ENCODE measurements at places on chromosomes 2 and 18.

DNA sequence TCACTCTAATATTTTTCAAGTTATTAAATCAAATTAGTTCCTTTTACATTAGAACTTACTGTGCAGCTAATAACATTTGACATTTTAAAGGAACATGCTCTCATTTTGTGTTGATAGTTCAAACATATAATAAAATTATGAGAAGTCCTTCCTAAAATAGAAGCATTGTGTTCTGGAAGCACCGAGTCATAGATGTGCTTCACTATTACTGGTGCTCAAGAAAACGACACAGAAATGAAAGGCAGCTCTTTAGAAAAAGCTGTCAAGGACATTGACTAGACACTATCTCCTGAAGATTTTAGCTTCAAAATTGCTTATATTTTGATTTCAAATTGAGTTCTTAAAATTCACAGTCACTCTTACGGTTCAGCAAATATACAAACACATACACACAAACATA is 338.3 kb downstream of the NBAS start:
- no peak for DNase-seq

DNA sequence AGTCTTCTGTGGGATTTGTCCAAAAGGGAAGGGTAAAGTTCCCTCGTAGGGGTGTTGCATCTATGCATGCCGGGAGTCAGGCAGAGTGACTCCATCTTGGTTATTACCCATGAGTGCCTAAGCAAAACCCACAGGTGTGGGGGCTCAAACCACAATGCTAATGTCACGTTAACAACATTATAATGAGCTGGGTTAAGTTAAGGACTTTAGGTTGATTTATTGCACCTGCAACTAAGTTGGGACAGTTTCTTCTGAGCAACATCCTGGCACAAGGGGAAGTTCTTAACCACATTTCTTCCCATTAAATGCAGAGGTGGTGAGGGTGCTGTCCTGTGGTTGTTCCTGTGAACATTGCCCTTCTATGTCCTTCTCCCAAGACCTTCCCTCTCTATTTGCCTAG is 1596.8 kb upstream of the SLC39A10 start:
- DNase-seq = no peak

- DNase-seq = no peak
Observed at GRCh38 chr2:233836359-233836758, 18.0 kb downstream of the HJURP start.

DNA sequence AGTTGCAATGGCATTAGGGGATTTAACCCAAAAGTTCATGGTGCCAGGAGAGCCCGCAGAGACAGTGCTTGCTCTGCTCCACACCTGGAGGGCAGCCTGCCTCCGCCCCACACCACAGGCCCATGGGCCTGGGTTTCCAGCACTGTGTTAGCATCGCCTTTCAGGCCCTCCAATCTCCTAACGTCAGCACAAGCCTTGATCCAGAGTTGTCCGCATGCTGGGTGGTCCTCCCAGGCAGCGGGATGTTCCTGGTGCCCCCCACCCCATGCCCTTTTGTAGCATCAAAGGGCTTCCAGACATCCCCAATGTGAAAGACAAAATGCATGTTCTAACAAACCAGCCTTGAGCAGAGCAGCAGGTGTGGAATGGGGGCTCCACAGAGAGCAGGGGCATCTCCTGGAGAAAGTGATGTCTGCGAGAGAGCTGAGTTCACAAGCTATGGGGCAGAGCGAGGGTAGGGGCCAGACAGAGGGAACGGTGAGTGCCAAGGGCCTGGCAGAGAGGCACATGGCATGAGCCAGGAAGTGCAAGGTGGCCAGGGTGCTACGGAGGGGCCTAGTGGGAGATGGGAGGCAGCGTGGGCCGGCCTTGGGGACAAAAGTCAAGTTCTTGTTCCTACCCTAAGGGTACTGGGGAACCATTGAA is 119.2 kb downstream of the CYP26B1 start:
- no peak for DNase-seq

DNA sequence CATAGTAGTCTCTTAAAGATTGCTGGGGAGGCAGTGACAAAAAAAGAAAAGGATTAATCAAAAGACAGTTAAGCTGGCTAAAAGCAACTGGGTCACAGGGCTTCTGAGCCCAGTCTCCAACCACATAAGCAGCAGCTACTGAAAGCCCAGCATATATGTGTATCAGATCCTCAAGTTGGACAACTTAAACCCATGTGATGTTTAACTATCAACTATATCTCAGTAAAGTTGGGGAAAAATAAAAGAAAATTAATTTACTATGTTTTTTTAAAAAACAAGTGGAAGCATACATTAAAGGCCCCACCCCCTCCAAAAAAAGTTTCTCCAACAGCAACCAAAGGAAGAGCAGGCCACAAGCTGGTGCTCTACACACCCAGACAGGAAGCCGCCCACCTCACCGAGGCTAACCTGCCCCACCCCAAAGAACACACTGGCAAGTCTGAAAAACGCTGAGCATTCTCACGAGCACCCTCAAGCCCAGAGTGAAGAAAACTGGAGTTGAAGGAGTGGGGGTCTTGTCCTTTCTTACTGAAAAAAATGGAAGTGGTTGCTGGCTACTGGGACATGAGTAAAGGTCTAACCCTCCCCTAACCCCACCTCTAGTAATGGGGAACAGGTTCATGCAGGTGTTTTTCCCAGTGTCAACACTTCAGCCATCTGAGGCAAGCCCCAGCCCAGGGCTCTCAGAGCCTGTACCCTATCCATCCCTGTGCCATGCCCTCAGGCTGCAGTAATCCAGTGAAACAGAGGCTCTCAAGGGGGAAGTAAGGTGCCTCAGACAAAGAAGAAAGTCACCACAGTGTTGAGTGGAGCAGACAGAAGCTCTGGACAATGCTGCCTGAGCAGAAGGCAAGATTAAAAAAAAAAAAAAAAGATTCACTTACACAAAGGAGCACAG is 106.3 kb downstream of the GYPC start:
- no peak for DNase-seq

- no peak for DNase-seq
Observed at GRCh38 chr2:135818937-135819610, 17.9 kb downstream of the LCT start.

GRCh38 chr2:144512891-144513351 is 7.0 kb downstream of the ZEB2 start:
- no peak for DNase-seq

GRCh38 chr2:216429428-216429827 is 17.1 kb downstream of the SMARCAL1 start:
- DNase-seq = no peak

DNA sequence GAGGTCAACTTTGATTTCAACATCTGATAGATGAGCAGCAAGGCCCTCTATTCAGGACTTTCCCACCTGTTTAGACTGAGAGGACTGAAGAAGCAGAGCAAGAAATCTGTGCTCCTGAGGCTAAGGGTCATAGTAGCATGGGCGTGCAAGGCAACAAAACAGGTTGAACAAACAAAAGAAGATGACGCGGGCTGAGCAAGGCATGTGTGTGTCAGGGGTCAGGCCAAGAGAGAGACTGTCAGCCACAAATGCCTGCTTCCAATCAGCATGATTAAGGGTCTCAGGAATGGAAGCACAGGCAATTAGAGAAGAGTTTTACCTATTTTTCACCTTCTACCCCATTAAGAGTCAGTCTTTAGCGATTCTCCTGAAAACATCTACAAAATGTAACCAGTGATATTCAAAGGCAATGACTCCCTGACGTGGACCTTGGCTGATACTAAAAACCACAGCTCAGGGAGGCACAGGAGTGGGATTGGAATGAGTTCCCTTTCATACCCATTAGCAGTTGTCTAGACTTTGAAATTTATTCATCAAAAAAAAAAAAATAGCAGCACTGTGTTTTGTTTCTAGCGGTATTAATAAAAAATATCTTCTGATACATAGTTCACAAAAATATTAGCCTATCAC is 81.9 kb downstream of the DYNAP start:
- no peak for DNase-seq

- no peak for DNase-seq
Observed at GRCh38 chr18:26208977-26209376, 17.3 kb upstream of the TAF4B start.

- DNase-seq = no peak
Observed at GRCh38 chr2:212465456-212465855, 73.1 kb downstream of the ERBB4 start.

- DNase-seq = no peak
Observed at GRCh38 chr2:109129356-109129920, 433 bp downstream of the SH3RF3 start.

- DNase-seq = no peak
Observed at GRCh38 chr2:5933669-5934068, 241.5 kb downstream of the SOX11 start.

- peak; percentile 91 for DNase-seq
Observed at GRCh38 chr2:225293638-225294037, 105.9 kb upstream of the NYAP2 start.

DNA sequence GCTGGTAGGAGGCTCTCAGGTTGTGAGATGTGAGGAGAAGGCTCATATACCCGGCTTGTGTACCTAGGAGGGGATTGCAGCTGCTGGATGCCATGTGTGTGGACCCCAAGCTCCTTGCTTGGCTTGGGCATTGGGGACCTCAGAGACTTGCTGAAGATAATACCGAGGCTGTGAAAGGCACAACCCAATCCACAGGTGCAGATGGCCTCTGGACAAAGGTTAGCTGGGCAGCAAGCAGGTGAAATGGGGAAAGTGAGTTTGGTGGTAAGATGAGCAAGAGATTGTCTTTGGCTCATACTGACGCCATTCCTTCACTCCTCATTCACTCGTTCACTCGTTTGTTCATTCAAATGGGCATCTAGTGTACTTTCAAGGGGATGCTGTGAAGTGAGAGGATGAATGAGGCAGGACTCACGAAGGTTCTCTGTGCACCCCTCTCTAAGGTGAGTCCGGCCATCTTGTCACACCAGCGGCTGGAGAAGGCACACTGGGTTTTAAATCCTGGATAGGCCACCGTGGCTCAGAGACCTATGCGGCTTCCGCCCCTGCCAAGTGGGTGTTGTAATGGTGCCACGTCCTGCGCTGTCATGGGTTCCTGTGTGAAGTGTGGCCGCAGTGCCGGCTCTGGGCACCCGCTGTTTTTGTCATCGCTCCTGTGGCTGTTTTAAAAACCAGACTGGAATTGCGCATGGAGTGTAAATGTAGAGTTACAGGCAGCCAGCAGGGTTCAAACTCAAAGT is 13.7 kb downstream of the FBLN7 start:
- DNase-seq = no peak

GRCh38 chr18:35088921-35089320 is 47.7 kb downstream of the MAPRE2 start:
- DNase-seq = no peak

- DNase-seq = no peak
Observed at GRCh38 chr2:229199267-229199666, 71.8 kb downstream of the PID1 start.

GRCh38 chr2:48199070-48199469 is 292.8 kb upstream of the FBXO11 start:
- no peak for DNase-seq

Data from NCI-H1694 (cell line).